Head of caudate nucleus (tissue), 42 donors: ENCODE measurements at places on chromosomes 3 and 15.

GRCh38 chr3:164024786-164025185 is 1053.5 kb downstream of the SI start:
- no peak for DNase-seq

DNA sequence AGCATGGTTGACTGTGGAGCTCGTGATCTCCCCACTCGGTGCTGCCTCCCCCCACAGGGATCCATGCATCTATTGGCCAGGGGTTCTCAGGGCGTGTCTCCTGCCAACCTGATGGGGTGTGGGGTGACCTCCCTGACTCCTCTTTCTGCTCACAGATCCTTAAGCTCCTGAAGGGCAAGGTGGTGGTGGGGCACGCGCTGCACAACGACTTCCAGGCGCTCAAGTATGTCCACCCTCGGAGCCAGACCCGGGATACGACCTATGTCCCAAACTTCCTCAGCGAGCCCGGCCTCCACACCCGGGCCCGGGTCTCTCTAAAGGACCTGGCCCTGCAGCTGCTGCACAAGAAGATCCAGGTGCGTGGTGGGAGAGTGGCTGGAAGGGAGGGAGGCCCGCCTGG is 7.9 kb downstream of the AEN start:
- DNase-seq: no peak

GRCh38 chr3:120831066-120831465 is 76.9 kb upstream of the STXBP5L start:
- DNase-seq: no peak

- DNase-seq: no peak
Observed at GRCh38 chr3:33125840-33126239, 12.0 kb downstream of the CRTAP start.

DNA sequence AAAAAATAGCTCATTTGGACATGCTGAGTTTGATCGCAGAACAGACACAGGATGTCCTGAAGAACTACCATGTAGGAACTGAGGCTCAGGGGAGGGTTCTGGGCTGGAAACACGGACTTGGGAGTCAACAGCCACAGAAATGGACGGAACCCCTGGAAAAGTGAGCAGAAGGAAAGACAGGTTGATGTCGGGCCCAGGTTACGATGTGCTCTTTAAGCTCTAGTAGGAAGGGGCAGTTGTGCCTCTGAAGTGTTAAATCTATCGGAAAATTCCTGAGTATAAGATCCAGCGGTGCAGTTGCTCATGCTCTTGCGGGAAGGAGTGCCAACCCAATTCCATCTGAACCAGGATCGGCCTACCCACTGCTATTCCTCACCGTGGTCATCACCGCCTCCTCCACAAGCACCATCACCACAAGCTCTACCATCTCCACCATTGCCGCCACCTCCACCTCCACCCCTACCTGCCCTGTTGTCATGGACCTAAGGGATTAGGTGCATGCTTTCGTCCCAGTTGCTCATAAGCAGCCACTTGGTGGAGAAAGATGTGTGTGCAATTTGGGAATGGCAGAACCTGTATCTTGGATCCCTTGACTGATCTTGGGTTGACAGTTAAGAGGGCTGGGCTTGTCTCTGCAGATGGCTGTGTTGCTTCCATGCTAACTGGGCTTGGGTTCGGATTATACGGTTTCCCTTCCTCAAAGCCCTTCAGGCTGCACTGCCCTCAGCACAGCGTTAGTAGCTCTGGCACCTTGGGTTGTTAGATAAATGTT is 108.5 kb downstream of the ASB7 start:
- no peak for DNase-seq

- DNase-seq: no peak
Observed at GRCh38 chr3:173939331-173939730, 541.8 kb downstream of the NLGN1 start.

- DNase-seq: no peak
Observed at GRCh38 chr3:20935791-20936190, 749.8 kb upstream of the SGO1 start.

DNA sequence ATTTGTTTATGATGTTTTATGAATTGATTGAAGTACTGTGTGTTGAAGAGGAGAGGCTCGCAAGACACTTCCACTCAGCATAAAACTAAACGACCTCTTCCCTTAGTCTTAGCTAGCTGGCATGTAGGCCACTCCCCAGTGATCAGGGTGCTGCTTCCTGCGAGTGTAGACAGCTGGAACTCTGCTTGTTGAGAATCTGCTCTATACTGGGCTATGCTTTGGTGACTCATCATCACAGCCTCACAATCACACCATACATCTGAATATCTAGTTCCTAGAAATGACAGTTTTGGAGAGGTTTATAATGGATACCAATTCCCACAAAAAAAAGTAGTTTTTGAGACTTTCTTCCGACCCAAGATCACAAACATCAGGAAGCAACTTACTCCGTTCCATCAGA is 1.5 kb upstream of the SLC24A5 start:
- no peak for DNase-seq

GRCh38 chr15:74391582-74392450 is 24.4 kb upstream of the CYP11A1 start:
- DNase-seq: no peak

DNA sequence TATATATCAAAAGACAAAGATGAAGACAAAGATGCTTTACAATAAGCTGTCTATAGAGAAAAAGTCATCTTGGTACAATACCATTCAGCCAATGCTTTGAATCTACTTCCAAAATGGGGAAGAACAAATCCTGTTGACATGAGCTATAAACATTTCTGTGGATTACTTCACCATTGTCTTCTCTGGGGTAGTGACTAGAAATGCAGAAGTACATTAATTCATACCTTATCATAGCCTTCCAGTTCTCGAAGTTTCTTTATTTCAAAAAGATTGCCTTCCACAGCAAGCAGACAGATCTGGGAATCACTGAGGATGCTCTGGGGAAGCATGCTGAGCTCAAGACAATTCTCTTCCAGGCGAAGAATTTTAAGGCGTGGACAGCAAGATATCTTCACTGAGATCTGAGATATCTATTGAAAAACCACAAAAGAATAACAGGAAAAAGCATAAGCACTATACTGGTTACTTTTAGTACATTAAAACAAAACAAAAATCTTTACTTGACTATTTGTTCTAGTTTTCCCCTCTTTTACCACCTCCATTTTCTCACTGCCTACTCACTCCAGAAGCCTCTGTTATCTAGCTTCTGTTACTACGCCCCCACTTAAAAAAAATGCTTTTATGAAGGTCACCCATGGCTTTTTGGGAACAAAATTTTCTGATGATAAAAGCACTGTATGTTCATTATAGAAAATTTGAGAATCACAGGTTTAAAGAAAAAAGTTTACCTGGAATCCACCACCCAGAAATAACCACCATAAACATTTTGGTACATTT is 3.6 kb downstream of the LRRC57 start:
- no peak for DNase-seq

DNA sequence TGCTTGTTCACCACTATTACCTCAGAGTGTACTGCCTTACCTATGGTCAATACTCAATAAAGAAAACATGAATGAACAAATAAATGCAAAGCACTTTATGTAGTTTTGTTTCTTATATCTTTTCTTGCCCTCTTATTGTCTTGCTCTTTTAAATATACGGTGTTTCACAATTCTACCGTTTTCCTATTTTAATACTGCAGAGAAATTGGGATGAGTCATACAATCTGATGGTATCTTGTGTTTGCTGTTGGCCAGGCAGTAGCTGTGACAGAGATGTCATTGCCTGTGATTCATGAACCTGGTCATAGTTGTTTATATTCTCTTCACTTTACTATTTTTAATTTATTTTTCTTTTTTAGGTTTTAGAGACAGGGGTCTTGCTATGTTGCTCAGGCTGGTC is 48.3 kb downstream of the SERP1 start:
- no peak for DNase-seq

- no peak for DNase-seq
Observed at GRCh38 chr3:12286927-12287726, 1.7 kb upstream of the PPARG start.

GRCh38 chr15:33068511-33068990 is 126.0 kb downstream of the FMN1 start:
- DNase-seq: no peak

DNA sequence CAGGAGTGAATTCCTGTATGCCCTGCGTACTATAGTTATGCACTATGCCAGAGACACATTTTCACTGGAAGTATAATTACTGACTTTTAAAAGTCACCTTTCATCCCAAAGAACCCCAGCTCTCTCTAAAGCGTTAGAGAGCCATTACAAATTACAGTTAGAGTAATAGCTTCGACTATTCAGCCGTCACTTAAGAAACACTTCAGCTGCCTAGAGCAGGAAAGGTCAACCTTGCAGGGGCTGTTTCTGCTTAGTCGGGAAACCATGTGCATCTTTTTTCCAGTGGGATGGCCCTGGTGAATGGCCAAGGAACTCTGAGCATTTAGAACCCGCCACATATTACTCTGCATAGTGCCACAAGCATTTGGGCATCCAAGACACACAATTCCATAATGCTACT is 235.9 kb downstream of the ARRDC4 start:
- no peak for DNase-seq

DNA sequence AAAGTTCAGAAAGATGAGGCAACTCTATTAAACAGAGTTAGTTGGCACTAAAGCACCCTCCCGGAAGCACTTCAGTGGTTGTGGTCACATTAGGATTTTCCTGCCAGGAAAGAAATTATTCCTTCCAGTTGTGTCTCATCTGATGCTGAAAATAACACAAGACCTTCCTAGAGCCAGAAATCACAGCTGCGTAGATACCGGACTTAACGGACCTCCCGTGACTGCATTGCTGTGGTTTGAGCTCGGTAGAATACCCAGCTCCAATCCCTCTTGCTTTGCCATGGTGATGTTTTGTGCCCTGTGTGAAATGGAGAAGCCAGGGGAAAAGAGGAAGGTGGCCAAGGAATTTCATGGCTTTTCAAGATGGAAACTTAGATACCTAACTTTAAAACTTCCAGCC is 215.0 kb upstream of the IGF1R start:
- no peak for DNase-seq

- no peak for DNase-seq
Observed at GRCh38 chr3:42524751-42525150, 22.3 kb downstream of the VIPR1 start.
